Renal cortical epithelial cell (primary cell): ENCODE measurements at places on chromosomes 11 and 22.

DNA sequence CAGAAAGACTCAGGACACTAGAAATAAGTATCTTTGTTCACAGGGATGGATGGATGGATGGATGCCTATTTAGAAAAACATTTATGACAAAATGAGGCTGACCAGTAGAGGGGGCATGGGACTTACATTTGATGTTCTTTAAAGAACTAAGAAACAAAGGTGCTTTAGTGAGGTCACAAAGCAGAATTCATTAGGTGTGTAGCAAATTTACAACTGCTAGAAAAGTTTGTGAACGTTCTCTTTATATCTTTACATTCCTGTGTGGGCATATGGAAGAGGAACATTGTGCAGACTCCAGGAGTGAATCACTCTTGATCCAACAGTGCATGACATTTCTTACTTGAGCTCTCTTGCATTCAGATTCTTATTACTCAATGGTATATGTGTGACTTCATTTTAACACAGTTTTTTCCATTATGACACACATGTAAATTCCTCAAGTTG, 15.8 kb upstream of the SIK2 start:
- DNase-seq, result peak; percentile 88

DNA sequence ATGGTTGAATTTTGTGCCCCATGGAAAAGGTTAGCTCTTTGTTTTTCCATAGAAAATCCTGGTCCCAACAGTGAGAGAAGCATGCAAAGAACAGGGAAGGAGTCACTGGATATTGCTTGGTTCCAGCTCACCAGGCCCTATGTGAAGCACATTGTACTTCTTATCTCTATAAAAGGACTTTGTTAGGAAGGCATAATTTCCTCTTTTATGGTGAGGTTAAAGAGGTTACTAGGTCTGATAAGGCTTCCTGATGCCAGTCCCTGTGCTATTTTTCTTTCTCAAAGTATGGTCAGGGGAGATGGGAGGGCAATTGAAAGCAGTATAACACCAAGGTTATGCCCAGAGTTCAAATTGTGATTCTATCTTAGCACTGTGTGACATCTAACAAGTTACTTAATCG, 162.6 kb downstream of the KIF18A start:
- no peak for DNase-seq

DNA sequence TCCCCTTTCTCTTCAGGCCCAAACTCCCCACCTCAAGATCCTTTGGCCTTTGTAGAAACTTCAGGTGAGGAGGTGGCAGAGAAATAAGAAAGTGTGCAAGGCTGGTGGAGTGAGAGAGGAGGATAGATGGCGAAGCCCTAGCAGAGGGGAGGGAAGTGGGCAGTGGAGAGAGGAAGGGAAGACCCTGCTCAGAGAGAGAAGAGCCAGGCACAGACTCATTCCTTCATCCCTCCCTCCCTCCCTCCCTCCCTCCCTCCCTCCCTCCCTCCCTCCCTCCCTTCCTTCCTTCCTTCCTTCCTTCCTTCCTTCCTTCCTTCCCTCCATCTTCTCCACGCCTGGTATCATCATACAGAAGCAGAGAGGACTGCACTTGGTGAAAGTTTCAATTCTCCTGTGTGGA, 21.0 kb downstream of the RTN4RL2 start:
- DNase-seq, result no peak

GRCh38 chr11:2666828-2667570, 32.8 kb downstream of the KCNQ1OT1 start:
- no peak for DNase-seq

DNA sequence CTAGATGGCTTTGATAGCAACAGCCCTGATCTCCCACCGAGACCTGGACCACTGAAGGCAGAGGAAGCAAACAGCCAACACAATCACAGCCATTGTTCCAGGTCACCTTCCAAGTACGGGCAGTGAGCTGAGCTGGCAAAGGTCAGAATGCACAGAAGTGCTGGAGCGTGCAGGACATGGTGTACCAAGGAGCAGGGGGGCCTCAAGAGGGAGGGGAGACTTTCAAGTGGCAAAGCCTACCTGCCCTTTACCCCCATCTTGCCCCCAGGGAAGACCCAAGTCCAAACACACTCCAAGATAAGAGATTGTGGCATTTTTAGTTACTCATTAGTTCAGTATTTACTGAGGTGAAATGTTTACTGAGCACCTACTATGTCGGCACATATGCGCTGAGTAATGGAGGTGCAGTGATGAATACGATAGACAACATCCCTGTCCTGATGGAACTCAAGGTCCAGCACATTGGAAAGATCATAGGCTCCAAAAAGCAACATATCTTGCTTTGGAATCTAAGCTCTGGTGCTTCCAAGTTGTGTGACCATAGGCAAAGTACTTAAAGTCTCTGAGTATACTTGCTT, 26.0 kb upstream of the TTC12 start:
- no peak for DNase-seq

GRCh38 chr11:70399681-70400112, 1.4 kb downstream of the CTTN start:
- peak; percentile 93 for DNase-seq

GRCh38 chr11:8213376-8213775, 44.6 kb upstream of the RIC3 start:
- no peak for DNase-seq

DNA sequence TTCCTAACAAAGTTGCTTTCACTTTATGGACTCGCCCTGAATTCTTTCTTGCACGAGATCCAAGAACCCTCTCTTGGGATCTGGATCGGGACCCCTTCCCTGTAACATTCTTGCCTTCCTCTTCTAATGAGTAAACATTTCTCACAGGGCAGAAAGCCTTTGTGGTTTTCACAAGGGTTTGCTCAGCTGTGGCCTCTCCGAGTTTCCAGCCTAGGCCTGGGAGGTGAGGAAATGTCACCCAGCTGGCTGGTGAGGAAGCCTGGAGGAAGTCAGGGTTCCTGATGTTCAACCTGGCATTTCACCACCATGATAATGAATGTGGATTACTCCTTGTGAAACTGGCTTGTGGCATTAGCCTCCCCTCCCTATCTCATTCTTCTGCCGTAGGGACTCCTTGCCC, 224.9 kb downstream of the DSCAML1 start:
- DNase-seq, result peak; percentile 53

- peak; percentile 12 for DNase-seq
Measured at GRCh38 chr11:32893343-32894148, 935 bp downstream of the QSER1 start.

DNA sequence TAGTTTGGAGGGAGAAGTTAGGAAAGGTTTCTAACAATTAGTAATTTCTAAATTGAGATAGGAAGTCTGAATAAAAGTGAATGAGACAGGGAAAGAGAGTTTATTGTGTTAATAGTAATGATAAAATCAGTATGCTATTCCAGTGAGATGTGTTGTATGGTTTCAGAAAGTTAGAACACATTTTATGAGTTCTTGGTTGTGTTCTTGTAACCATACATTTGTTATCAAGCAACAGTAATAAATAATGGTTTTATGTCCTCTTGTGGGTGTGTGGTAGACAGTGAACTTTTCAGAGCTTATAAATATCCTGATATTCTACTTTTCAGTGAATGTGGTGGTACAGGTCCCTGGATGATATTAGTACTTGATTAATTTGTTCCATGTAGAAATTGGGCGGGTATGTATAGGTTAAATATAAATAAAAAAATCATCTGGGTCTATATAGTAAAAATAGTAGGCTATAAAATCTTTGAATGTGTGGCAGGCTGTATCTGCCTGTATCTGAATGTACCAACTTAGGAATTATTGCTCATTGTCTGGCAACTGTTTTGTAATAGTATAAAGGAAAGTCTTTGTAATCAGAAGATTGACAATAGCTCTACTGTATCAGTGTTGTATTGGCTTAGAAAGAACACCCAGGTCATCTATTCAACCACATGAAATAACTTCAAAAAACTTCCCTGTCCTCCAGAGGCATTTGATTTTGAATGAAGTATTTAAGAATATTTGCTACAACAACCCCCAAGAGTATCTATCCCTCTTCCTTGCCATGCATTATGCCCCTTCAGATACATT, 54.8 kb downstream of the UVRAG start:
- no peak for DNase-seq

DNA sequence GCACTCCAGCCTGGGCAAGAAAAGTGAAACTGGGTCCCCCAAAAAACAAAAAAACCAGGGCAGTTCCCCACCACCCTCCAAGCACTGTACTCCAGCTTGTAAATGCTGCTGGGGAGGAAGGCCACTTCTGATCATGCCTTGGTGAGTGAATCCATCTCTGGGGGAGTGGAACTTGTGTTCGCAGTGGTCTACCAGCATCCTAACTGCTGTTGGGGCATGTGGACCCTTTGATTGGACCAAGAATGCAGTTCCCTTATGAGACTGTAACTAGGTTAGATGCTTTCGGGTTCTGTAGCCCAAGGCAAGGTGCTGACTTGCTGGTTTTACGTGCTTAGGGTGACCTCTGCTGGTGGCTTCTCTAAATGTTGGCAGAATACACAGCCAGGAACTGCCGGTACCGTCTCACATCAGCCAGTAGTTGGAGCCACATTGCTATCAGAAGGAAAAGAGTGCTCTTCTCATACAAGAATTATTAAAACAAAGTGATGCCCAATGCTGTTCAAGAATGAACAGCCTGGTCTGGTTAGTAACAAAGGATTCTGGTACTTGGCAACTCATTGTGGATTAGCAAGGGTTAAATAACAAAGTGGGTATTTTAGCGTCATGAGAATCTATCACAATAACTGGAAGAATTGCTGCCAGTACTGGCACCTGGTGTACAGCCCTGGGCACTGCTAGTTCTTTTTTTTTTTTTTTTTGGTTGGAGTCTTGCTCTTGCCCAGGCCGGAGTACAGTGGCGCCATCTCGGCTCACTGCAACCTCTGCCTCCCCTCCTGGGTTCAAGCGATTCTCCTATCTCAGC, 13.0 kb downstream of the EIF1AD start:
- DNase-seq, result peak; percentile 93
